ENCODE measurements at places on chromosomes 4 and X. TPM values are rescaled to one million over a fixed set of nuclear protein-coding genes. Genes with fewer than 3 reads are reported as not detected.
A peak's percentile ranks its signal among the peaks of the same experiment; 100 is the strongest.

- DNase-seq: no peak
Observed at GRCh38 chr4:125013891-125014290, 300.9 kb upstream of the FAT4 start.

GRCh38 chr4:148632476-148632875 is 190.3 kb upstream of the NR3C2 start:
- DNase-seq: no peak

- no peak for DNase-seq
Observed at GRCh38 chr4:70531981-70532380, 13.6 kb downstream of the AMTN start.

DNA sequence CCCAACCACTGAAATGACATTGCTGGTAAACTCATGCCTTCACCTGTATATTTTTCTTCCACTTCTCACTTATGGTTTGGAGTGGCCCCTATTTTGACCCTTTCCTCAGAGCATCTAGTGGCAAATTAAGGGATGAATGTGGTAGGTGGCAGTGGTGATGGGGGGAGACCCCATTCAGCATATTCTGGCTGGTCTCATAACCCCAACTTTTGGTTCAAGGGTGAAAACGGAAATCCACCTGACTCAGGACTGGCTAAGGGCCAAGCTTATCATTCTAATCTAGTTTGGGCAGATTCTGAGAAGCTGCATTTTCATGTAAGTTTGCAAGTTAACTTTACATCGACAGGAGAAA is 47.0 kb upstream of the NSUN7 start:
- no peak for DNase-seq

DNA sequence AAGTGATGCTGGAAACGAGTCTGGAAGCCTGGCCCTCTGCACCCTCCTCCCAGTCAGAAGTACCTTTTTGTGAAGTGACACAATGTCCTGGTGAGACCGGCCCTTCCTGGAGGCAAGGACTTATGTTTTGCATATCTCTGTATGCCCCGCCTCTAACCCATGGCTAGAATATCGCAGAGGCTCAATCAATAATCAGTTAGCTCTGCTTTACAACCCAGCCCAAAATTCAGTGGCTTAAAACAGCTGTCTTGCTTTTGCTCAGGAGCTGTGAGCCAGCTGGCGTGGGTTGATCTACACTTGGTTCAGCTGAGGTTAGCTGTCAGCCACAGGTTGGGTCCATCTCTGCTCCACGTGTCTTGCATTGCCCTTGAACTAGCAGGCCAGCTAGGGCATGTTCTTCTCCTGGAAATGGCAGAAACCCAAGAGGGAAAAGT is 98.8 kb upstream of the METTL14 start:
- DNase-seq: no peak

DNA sequence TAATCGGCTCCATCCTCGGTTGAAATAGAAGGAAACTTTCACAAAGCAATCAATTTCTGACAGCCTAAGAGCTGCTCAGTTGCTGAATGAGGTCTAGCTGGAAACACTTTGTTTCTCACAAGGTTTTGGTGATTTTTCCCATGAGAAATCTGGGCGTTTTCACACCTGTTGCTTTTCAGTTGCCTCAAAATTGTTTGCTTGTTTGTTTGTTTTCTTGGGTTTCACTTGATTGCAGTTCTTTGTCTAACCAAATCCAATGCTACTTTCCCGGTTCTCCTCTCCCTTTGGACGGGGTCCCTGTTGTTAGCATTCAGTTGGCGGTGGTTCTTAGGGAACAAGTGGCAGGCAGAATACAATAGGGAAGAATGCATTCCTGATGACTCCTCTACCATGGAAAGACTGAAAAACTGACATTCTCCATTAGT is 135.5 kb downstream of the PALLD start:
- DNase-seq: no peak

- DNase-seq: no peak
Observed at GRCh38 chrX:53584891-53585290, 101.6 kb downstream of the HUWE1 start.

GRCh38 chr4:157702831-157703230 is 470.0 kb downstream of the GASK1B start:
- no peak for DNase-seq

DNA sequence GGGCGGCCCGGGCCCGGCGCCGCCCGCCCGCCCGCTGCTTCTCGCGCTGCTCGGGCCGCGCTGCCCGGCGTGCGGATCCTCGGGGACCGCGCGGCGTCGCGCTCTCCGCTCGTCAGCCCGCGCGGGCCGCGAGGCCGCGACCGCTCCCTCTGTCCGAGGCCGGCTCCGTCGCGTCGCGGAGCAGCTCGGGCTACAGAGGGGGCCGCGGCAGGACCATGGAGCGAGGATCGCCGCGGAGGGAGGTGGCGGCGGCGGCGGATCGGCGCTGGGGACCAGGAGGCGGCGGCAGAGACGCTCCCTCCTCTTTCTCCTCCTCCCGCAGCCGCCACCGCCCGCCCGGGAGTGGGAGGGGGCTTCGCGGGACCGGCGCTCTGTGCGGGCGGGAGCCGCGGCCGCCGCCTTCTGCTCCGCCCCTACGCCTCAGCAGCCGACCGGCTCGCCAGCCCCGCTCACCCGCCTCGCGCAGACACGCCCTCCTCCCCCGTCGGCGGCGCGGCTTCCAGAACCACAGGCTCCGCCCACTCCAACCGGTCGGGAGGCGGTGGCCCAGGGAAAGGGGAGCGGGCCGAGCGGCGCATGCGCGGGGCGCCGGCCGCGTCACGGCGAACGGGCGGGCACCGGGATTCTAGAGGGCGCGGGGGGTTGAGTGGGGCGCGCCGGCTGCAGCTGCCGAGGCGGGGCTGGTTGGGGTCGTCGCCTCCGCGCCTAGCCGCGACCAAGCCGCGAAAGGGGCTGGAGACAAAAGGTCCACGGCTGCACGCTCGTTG is at the start of gene CASK:
CASK (minus strand) TSS at position 344 of the 767 bp plus-strand sequence. CDS start 566 bp downstream, outside the sequence.
- peak; percentile 97 for DNase-seq

DNA sequence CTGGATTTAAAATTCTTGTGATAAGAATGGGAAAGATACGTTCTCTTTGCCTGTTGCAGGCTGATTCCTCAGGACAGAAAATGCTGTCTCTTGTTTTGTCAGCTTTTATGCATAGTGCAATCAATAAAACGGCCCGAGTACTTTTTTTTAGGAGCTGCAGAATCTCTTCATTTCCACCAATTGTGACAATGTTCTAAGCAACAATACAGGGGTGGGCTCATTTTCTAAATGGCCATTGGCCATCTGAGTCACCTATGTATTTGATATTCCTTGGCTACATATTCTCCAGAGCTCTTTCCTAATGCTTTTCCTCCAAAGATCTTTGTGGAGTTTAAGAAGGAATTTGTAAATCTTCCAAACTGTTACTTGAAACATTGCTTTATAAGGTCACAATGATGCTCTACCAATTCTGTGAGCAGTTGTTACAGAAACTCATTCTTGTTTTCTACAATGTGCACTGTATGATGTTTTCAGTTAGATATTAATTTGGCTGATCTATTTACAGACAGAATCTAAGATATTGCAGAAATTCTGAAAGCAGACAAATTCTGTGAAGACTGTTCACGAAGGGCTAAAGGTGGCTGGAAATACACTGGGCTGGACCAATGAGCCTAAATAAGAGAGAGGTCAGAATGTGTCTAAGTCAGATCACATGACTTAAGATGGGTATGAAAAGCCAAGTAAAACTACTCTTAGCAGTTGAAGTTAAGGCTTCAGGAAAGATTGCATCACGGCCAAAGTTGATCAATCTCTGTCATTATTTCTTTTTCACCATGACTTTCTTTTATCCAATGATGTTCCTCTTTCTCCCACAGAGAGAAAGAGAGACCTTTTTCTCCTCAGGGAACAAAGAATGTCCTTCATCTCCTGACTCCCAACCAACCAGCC is 33.4 kb downstream of the TAPT1 start:
- DNase-seq: no peak

GRCh38 chrX:11272290-11272689 is 20.9 kb upstream of the AMELX start:
- DNase-seq: no peak

DNA sequence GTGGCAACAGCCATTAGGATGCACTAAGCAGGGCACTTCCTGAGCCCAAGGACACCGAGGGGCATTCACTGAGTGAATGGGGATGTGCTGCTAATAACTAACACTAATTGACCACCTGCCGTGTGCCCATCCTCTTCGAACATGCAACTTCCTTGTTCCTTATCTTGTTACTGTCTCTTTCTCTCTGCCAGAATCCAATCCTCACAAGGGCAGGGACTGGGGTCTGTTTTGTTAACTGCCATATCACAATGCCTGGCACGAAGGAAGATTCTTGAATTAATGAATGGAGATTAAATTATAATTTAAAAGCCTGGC is 1.3 kb downstream of the ERAS start:
- no peak for DNase-seq

DNA sequence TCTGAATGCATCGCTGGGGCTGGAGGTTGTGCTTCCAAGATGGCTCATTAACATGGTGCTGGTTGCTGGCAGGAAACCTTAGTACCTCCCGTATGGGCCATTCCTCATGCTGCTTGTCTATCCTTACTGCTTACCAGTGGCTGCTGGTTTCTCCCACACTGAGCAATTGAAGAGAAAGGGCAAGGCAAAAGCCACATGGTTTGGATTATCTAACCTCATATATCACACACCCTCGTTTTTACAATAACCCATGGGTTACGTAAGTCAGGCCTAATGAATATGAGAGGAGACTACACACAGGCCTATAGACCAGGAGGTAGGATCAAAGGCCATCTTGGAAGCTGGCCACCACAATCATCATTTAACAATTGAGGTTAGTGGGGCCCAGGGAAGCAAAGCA is 141.8 kb upstream of the EDNRA start:
- no peak for DNase-seq

MAGEA1 gene
- total RNA-seq: not detected

HSD17B11 gene
- total RNA-seq: 31.1 TPM
